ENCODE measurements at places on chromosomes 6 and 20.

GRCh38 chr20:30594112-30594511 lies 663.4 kb upstream of the DEFB115 start:
- no peak for DNase-seq

- DNase-seq = no peak
Measured at GRCh38 chr20:57398901-57399535, 7.8 kb downstream of the RBM38 start.

DNA sequence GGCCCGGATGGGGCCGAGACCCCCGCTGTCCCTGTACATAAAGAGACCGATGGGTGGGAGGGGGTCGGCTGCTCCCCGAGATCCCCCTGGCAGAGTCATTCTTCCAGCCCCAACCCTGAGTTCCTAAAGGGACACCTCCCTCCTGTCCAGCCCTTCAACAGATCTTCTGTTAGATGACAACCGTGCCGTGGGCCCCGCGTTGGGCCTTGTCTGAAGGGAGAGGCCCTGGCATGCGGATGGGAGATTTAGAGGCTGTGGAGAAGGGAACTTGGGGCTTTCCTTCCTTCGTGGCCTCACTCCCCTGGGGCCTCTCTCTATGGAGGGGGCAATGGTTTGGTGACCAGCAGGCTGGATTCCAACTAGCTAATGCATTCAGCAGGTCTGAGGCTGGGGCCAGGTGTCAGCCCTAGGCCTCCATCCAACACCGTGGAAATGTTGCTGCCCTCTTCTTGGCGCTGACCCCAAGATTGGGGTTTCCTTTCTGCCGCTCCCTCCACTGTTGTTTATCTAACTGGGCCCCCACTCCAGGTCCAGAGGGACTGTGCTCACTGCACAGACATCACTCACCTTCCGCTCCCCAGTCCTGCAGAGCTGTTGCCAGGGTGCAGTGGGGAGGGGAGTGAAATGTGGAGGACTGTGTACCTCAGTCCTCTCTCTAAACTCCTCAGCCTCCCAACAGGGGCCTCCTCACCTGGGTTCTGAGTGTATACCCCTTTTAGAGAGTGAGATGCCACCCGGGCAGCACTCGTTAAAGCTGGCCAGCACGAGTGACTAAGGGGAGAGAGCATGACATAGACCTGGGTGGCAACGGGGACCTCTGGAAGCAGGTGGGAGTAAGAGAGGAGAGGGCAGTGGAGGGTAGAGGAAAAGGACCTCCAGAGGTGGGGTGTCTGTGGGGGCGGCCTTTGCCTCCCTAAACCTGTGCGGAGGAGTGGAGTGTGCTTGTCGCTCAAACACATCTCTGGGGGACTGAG lies 6.7 kb downstream of the TMEM151B start:
- no peak for DNase-seq

- no peak for DNase-seq
Measured at GRCh38 chr6:1560281-1561058, 49.2 kb upstream of the FOXC1 start.

GRCh38 chr6:169251371-169251802 lies 2.3 kb downstream of the THBS2 start:
- DNase-seq = no peak

GRCh38 chr6:24922814-24923213 lies 12.9 kb downstream of the RIPOR2 start:
- no peak for DNase-seq

DNA sequence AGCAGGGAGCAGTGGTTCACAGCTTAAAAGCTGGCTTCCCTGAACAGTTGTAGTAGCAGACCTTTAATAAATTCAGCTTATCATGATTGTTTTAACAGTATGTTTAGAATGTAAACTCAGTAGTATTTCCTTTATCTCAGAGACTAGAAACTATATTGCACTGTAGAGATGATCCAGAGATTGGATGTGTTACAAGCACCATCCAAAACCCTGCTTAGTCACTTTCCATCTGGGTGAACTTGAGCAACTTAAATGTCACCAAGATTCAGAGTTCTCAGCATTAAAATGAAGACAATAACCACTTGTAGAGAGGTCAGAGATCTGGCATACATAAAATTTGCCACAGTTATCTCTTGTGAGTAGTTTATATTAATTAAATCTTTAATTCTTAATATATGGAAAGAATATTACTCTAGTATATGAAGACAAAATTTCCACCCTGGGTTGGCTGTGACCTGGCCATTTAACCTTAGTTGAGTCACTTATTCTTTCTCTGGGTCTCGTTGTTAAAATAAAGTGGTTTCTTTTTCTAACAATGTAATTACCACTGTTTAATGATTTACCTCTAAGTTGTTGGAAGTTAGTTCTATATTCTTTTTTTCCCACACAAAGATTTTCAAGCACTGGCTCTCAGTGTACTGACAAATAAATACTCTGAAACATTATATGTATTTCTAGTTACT lies 239.2 kb upstream of the FKBP1C start:
- DNase-seq = no peak

GRCh38 chr20:62711703-62712101 lies 3.1 kb downstream of the NTSR1 start:
- DNase-seq = no peak

- DNase-seq = no peak
Measured at GRCh38 chr6:148580442-148580841, 166.4 kb upstream of the UST start.

DNA sequence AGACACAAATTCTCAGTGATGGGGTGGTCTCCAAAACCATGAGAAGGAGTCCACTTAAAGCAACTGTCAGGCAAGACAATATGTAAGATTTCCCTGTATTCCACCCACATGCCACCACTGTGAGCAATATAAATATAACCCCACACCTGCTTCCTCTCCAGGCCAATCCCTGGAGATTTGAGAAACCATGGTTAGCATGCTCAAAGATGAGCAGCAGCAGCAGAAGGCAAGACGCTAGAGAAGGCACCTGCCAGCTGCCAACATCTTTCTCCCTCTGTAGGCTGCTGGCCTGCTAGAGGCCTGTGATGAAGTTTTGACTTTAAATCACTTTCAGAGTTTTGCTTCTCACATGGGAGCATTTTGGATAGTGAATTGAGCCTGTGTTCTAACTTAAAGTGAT lies 7.9 kb upstream of the SOD2 start:
- no peak for DNase-seq

DNA sequence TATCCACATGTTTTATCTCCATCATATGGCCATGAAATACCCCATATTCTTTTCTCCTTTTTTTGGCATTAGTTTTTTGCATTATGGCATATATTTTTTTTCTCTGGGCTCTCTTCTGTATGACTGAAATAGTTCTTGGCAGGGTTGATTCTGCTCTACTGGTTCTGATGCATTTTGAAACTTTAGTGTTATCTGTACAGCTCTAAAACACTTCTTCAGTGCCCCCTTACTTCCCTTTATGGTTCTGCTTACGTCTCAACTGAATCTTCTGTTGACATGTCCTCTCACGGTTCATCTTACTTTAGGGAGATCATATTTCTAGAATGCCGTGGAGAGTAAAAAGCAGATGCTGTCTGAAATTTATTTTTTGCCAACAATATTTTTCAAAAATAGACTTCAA lies 23.2 kb upstream of the TXNDC5 start:
- DNase-seq = no peak

DNA sequence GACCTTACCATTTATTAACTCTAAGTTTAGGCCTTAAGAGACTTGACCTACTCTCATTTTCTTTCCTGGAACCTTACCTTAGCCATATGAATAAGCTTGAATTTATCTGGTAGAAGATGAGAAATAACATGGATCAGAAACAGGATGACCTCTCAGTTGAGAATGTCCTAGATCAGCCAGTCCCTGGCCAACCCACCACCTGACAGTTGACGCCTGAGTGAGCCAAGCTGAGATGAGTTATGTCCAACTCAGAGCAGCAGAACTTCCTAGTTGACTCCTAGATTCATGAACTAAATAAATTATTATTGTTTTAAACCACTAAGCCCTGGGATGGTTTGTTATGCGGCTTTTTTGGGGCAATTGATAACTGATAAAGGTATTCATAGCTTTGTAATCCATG lies 233.0 kb upstream of the RAB32 start:
- DNase-seq = no peak

GRCh38 chr6:170098428-170099170 lies 192.3 kb downstream of the DLL1 start:
- no peak for DNase-seq

DNA sequence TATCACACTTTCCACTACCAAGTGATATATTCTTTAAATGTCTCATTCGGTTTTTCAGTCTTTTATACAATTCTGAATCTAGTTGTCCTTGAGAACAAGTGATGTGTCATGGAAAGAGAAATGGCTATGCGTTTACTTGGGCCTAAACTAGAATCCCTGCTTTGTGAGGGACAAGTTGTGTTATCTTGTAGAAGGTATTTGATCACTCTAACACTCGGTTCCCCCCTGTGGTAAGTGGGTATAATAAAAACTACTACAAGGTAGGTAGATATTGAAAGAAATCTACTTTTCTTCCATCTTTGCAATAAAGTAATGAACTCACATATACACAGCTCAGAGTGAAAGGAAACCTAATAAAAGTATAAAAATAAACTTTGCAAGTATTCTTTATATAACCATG lies 108.9 kb downstream of the MANEA start:
- no peak for DNase-seq

- no peak for DNase-seq
Measured at GRCh38 chr20:4441191-4441590, 280.5 kb upstream of the PRND start.

- DNase-seq = no peak
Measured at GRCh38 chr6:153976921-153977693, 61.9 kb upstream of the OPRM1 start.

DNA sequence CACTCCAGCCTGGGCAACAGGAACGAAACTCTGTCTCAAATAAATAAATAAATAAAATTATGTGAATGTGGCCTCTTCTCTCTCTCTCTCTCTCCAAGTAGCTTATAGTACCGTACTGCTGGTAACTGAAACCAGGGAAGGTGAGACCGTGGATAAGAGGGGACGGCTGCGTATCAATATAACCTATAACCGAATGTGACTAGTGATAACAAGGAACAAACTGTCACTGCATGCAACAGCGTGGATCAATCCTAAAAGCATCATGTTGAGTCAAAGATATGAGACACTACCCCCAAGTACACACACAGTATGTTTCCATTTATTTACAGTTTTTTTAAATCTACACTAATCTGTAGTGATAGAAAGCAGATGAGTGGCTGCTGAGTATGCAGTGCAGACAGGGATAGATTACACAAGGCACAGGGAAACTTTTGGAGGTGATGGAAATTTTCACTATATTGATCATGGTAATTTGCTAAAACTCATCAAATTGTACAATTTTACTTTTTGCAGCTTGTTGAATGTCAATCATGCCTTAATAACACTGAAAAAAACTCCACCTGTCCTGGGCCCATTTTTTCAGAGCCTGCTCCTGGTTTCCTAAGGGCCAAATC lies 121.4 kb upstream of the ARMC2 start:
- DNase-seq = no peak

GRCh38 chr20:38995536-38996044 lies 33.4 kb downstream of the DHX35 start:
- DNase-seq = no peak

DNA sequence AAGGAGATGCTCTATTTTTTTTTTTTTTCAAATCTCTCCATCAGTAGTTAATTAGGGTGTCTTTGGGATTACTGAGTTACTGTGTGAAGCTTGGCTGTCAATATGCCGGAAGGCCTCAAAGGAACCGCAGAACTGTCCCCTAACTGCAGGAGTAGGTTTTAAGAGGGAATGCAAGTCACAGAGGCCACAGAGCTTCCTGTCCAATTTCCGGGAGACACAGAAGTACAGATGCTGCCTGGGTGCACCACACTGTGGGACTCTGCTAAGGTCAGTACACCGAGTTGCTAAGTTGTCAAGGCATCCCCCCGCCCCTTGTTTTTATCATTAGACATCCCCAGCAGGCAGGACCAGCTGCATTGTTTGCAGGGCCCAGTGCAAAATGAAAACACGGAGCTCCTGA lies 120.2 kb upstream of the RAB32 start:
- DNase-seq = no peak

DNA sequence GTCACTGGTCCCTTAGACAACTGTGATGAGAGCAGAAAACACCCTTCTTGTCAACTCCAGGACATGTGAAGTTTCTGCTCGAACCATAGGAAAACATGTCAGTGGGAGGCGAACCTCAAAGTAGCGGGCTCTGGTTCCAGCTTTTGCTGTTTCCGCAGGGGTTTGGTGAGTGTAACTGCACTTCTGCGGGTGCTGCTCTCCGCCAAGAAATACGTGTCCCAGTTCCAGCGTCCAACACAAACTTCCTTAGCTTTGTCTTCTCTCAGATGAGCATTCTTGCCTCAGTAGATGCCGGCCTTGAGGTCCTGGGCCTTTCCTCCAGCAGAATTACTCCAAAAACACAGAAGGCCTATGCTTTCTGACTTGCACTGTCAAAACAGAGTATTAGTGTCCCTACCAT lies 156.3 kb downstream of the FNDC1 start:
- DNase-seq = no peak

DNA sequence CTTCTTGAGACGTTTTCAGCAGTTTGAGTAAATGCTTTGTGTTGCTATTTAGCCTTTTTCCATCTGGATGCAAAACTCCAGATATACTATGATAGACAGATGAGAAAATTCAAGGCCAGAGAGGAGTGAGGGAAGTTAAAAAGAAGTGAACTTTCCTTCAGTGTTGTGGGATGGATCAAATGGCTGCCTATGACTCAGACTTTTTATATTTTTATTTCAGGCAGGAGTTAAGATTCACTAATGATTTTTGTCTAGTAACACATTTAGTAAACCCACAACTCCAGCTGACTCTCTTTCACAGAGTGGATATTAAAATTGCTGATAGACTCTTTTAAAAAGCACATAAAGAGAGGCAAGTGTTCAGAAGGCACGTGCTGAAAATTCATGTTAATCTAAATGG lies 23.2 kb upstream of the PTCHD4 start:
- DNase-seq = no peak

DNA sequence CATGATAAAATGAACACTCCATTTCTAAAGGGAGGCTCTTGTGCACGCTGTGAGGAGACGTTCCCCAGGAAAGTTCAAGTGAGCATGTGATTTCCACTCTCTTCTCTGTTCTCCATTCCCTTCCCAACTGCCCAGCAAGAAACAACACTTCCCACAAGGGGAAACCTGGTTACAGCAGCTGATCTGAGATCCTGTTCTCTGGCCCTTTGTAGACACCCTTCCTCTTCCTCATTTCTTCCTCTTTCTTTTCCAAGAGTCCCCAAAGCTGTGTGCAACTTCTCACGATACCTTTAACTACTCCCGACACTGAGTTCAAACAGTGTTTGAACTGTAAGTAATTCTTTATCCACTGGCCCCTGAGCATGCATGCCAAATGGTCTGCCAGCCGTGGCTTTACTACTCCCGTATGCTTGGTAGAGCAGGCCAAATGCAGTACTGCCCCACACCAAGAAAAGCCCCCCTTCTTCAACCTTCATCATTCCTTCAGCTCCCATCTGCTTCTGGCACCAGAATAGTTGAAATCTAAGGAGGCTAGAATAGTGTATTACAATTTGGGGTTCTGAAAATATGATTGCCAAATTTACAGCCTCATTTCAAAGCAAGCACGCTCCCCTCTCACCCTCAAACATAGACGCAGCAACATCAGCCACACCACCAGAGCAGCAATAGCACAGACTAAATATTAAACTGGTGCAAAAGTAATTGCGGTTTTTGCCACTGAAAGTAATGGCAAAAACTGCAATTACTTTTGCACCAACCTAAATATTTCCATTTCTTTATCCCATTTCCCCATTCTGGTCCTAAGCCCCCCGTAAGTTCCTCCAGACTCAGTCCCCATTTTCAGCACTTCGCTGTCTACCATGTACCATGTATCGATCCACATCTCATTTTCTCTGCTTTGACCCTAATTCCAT lies 4.3 kb downstream of the HLA-DMB start:
- no peak for DNase-seq
